ENCODE measurements at places on chromosomes 1 and 21.
A peak's percentile ranks its signal among the peaks of the same experiment; 100 is the strongest.

- no peak for DNase-seq
These were observed 4.8 kb upstream of the HRNR start for GRCh38 chr1:152228831-152229230.

DNA sequence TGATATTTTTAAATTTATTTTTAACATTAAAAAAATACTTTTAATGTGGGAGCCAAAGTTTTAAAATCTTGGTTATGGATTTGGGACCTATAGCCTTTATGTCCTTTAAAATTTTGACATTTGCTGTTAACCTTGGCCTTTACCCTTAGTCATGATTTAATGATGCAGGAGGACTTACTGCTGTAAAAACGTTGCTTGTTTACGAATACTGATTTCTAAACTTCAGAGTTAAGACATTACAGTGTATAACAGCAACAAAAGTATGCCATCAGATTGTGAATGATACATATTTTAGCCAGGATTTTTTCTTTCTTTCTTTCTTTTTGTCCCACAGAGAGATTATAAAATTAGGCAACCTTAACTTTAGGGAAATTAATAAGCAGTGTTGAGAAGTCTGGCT, 8.9 kb downstream of the RBM15 start:
- no peak for DNase-seq

- no peak for DNase-seq
These were observed 14.0 kb upstream of the TBX15 start for GRCh38 chr1:119002028-119002686.

- DNase-seq = no peak
These were observed 127.9 kb downstream of the CSMD2 start for GRCh38 chr1:34037109-34037508.

GRCh38 chr21:45998276-45998701, 16.7 kb downstream of the COL6A1 start:
- no peak for DNase-seq

GRCh38 chr1:201457508-201457960, 11.5 kb downstream of the PHLDA3 start:
- no peak for DNase-seq

- DNase-seq = peak; percentile 38
These were observed 559 bp downstream of the BACH1 start for GRCh38 chr21:29299046-29299915.

- DNase-seq = no peak
These were observed 176.3 kb downstream of the SDCCAG8 start for GRCh38 chr1:243432136-243432535.

- no peak for DNase-seq
These were observed 16.1 kb downstream of the UBASH3A start for GRCh38 chr21:42419845-42420244.

GRCh38 chr1:167369933-167370332, 148.4 kb downstream of the CD247 start:
- DNase-seq = no peak

DNA sequence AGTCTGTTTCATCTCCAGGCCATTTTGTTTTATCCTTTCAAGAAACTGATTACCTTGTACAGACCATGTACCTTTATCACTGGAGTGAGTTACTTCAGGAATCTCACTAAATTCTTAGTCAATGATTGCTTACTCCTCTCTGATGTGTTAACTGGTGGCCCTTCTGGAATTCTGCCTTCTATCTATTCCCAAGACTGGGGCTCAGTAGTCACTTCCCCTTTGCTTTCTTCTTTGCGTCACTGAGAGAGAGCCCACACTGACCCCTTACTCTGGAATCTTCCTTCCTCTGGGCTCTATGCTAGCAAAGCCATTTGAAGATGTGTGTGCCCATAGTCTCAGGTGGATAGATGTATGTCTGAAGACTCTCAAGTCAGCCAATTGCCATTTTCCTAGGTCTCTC, 34.6 kb downstream of the XCL2 start:
- DNase-seq = no peak

All from activated naive CD4-positive, alpha-beta T cell (primary cell).